ENCODE measurements at places on chromosomes 6 and 20. TPM values are rescaled to one million over a fixed set of nuclear protein-coding genes. Genes with fewer than 3 reads are reported as not detected.

TRDN gene
- 0.24 TPM for total RNA-seq

CALHM4 gene
- not detected for total RNA-seq

LY86 gene
- 0.27 TPM for total RNA-seq

LST1 gene
- total RNA-seq, result not detected

SMIM29 gene
- total RNA-seq, result 11.4 TPM

MYL9 gene
- total RNA-seq, result 31.8 TPM

ENPP5 gene
- total RNA-seq, result 11.5 TPM

HAO1 gene
- total RNA-seq, result 0.72 TPM

SIRPB1 gene
- 0.12 TPM for total RNA-seq

SEMG1 gene
- not detected for total RNA-seq

CCDC170 gene
- 1.2 TPM for total RNA-seq

STX16 gene
- total RNA-seq, result 28.5 TPM

DLK2 gene
- total RNA-seq, result 0.33 TPM

NR2E1 gene
- not detected for total RNA-seq

CARMIL1 gene
- 40.6 TPM for total RNA-seq

OR12D3 gene
- total RNA-seq, result not detected

PTCRA gene
- not detected for total RNA-seq

THBS2 gene
- total RNA-seq, result 5.5 TPM

FOXQ1 gene
- total RNA-seq, result 12.8 TPM

MEP1A gene
- total RNA-seq, result 94.2 TPM

ACTL10 gene
- total RNA-seq, result 0.17 TPM

OLIG3 gene
- total RNA-seq, result not detected

TTBK1 gene
- total RNA-seq, result 0.36 TPM

HLA-DOB gene
- not detected for total RNA-seq

SLC13A3 gene
- 2.4 TPM for total RNA-seq

ERVFRD-1 gene
- total RNA-seq, result 2.2 TPM

KPNA5 gene
- total RNA-seq, result 14.8 TPM

C6orf118 gene
- not detected for total RNA-seq

MAPK13 gene
- 41.2 TPM for total RNA-seq

TENT5A gene
- total RNA-seq, result 101 TPM

ELOVL2 gene
- total RNA-seq, result 24.8 TPM

PDRG1 gene
- 9.1 TPM for total RNA-seq

SRC gene
- 45.5 TPM for total RNA-seq

PPP1R3G gene
- total RNA-seq, result 0.48 TPM

HNF4A gene
- 88.0 TPM for total RNA-seq

CRISP3 gene
- total RNA-seq, result not detected

WFDC2 gene
- total RNA-seq, result 16.7 TPM

TNFRSF6B gene
- total RNA-seq, result 3.3 TPM

ADGRB3 gene
- total RNA-seq, result 2.2 TPM

PTP4A1 gene
- total RNA-seq, result 213 TPM

SLC17A3 gene
- 0.36 TPM for total RNA-seq

RPP21 gene
- 41.6 TPM for total RNA-seq

HRH3 gene
- total RNA-seq, result not detected

MYMX gene
- total RNA-seq, result not detected

DCDC2 gene
- 4.7 TPM for total RNA-seq

HMGN3 gene
- 146 TPM for total RNA-seq

GCM1 gene
- total RNA-seq, result 0.33 TPM

FAXC gene
- total RNA-seq, result 5.3 TPM

TMC2 gene
- not detected for total RNA-seq
